ENCODE measurements at places on chromosomes 2 and 18. TPM values are rescaled to one million over a fixed set of nuclear protein-coding genes. Genes with fewer than 3 reads are reported as not detected.

DNA sequence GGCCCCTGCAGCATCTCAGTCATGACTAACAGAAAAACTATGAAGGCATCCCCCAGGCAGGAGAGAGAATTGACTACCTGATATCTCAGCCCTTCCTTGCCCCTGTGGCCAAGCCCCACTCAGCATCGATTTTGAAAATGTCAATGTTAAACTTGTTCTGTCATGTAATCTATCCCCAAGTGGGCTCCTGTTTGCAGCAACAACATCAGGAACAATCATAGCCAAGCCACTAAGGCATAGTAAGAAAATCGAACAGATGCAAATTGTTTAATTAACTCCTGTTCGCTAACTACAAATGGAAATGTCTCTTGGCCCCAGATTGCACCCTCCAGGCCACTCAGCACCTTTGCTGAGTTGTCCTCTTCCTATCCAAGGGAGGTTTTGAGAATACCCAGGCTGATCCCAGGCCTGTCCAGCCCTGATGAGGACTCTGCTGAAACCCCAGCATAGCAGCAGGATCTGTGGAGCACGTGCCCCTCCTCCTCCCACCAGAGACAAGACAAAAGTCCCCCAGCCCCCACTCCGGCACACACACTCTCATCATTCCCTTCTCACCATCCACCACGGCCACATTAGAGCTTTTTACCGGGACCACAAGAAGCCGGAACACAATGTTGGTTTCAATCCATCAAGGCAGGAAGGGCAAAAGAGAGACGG is 150.1 kb downstream of the TNS1 start:
- no peak for DNase-seq

GRCh38 chr2:206260188-206261012 is 14.1 kb upstream of the ZDBF2 start:
- DNase-seq: no peak

DNA sequence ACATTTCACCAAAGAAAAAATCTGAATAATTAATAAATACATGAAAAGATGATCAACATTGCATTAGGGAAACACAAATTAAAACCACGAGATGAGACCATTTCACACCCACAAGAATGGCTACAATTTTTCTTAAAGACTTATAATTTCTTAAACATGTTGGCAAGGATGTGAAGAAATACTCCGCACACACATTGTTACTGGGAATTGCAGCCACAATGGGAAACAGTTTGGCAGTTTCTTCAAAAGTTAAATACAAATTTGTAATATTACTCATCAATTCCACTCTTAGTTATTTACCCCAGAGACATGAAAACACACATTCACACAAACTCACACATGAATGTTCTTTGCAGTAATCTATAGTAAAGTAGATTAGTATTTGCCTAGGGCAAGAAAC is 363.3 kb upstream of the SMIM21 start:
- no peak for DNase-seq

- DNase-seq: no peak
Observed at GRCh38 chr2:165544897-165545296, 75.4 kb downstream of the CSRNP3 start.

Gene UNC80
- total RNA-seq: not detected

- DNase-seq: no peak
Observed at GRCh38 chr2:182548031-182548950, 121.5 kb upstream of the PDE1A start.

Gene IL1F10
- total RNA-seq: not detected

Gene CNDP1
- total RNA-seq: not detected

Gene TUBB8B
- not detected for total RNA-seq

- DNase-seq: no peak
Observed at GRCh38 chr2:134705861-134706586, 12.8 kb downstream of the TMEM163 start.

DNA sequence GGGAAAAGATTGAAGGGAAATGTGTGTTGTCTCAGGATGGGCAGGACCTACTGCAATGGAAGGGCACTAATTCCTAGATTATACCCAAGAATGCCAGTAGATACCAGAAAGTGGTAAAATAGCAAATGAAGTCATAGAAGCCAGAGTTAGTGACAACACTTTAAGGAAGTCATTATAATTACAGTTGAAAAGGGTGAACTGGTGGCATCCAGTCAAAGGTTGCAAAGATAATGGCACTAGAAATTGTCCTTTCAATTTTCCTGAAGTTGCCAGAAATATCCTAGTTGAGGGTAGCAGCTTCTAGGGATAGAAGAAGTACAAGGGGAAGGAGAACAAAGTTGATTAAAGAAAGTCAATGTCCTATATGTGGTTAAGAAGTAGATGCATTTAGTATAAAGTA is 68.8 kb upstream of the GLS start:
- DNase-seq: no peak

- DNase-seq: no peak
Observed at GRCh38 chr2:235744161-235744560, 250.3 kb downstream of the AGAP1 start.

DNA sequence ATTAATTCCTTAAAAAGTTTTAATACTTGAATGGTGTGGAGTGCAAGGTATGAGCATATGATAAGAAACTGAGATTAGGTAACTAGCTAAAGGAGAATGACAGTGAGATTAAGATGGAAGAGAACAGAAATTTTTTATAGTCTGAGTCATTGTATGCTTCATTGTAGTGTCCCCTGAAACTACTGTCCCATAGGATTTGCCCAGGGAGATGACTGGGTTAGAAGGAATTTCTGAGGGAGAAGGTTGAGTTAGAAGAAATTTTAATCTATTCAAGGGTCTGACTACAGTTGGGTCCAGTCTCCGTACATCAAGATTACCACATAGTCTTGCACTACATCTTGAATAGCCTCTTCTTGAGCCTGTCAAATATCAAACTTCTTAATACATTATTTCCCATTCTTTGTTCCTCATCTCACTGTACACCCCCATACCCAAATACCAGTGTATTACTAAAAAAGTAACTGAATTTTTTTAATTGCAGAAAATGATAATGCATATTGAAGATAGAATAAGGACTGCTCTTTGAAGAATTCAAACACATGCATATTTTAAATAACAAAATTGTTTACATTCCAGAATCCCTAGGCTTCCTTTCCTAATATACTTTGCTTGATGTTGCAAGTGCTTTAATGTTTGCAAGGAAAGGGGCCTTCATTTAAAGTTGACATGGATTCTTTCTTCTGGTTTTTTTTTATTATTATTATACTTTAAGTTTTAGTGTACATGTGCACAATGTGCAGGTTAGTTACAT is 314.3 kb upstream of the COL3A1 start:
- DNase-seq: no peak

DNA sequence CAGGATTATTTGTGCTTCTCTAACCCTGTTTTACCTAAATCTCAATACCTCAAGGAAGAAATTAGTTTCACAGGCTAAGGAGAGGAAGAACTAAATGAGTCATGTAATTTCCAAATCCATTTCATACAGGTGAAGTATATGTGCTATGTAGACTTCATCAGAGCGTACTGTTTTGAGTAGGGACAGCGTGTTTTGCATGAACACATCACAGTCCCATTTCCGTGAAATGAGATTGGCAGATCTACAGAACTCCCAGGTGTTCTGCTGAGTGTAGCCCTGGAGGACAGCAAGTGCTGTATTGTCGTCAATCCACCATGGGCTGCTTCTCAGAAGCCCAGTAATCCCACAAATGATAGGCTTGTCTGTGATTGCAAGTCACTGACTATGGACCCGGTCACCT is 97.7 kb downstream of the XRCC5 start:
- DNase-seq: peak; percentile 55

DNA sequence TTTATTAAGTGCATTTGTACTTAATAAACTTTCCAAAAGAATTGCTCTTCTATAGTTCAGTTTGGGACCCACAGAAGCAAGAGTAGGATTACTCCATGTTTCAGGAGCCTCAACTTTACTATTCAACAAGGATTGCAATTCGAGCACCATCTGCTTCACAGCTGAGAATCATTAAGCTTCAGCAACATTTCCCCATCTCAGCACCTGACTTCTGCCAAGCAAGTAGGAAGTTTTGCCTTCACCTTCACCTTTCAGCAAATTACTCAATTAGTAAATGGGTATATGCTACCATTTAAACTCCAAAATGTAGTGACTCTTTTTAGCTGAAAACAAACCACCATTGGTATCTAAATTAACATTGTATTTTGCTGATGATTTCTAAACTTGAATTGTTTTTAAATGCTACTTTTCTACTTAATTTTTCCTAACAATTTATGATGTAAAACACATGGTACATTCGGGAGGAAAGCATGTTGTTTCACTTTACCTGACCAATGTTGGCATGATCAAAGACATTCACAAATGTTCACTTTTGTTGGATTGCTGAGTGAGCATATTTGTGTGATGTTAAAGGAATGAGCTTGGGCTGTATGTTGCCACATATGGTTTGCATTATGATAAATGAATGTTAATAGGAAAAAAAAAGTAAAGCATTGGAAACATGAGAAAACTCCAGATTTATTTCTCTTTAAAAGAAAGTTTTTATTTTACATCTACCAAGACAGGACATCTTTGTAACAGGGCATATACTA is 159.2 kb downstream of the GULP1 start:
- no peak for DNase-seq

GRCh38 chr2:168703926-168704325 is 98.5 kb upstream of the NOSTRIN start:
- no peak for DNase-seq

GRCh38 chr18:2114289-2114688 is 457.0 kb downstream of the METTL4 start:
- no peak for DNase-seq

GRCh38 chr2:61328707-61329251 is 142.1 kb downstream of the USP34 start:
- no peak for DNase-seq

- DNase-seq: no peak
Observed at GRCh38 chr2:101847661-101848339, 144.0 kb upstream of the IL1R2 start.

DNA sequence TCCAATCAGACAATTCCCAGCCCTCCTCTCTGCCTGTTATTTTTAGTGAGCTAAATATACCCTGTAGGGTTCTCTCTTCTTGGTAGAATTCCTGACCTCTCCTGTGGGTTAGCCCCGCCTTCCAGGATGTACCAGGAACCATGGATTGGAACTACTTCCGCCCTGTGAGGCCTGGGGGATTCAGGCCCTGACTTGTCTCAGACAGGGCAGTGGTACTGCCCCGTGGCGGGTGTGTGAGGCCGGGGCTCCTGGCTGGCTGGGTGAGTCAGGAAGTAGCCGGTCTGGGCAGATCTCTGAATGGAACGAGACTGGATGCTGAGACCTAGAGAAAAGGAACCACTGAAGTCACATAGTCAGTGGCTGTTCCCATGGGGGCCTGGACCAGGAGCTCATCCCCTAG is 50.5 kb downstream of the DYSF start:
- DNase-seq: no peak

Gene HOXD1
- total RNA-seq: not detected

- no peak for DNase-seq
Observed at GRCh38 chr2:96655526-96655925, 13.0 kb downstream of the FER1L5 start.

DNA sequence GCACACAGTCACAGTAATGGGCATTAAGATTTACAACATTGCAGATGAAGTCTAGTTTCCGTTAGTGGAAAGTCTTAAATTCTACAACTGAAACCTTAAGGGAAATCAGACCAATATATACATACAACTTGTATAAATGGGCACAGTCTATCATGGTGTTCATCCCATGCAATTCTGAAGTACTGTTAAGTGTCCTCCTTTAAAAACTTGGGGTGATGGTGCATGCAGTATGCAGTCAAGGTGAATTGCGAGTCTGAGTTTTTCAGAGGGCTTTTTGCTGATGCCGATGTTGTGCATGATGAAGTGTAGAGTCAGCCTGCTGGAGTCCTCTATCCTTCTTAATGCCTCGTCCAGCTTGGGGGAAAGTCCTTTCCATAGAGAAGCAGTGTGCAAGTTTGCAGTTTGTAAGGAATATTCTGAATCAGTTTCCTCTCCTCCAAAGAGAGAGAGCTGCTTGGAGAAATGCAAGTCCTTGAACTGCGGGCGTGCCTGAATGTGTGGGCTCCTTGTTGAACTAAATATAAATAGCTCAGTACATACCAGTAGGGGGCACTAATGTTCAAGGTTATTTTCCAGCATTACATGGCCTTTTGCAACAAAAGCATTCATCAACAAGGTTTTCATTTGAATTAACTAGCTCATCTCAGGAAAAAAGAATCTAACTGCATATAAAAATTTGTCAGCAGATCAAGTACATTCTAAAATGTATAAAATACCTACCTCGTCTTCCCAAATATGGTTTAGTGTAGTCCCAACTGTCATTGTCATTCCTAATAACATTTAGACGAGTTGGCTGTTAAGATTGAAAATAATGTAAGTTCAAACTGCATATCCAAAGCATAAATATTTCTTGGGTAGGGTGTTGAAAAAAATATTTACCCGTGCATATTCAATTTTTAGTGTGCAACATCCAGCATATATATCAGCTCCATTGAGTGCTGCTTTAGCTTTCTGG is 21.3 kb downstream of the HNRNPLL start:
- peak; percentile 43 for DNase-seq

Gene ABCG5
- not detected for total RNA-seq

Gene SIX3
- not detected for total RNA-seq

Gene FMNL2
- 2.2 TPM for total RNA-seq

GRCh38 chr2:43144263-43144662 is 82.1 kb downstream of the ZFP36L2 start:
- no peak for DNase-seq

DNA sequence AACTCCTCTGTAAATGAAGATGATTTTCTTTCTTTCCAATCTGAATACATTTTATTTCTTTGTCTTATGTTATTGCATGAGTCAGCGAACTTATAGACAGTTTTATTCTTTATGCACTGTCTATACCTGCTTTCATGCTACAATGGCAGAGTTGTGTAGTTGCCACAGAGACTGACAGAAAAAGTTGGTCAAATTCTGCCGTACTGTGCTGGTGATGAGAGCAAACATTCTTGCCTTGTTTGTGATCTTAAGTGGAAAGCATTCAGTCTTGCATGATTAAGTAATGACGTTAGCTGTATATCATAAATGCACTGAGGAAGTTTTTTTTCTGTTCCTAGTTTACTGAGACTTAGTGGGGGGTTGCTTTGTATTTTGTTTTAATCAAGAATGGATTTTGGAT is 32.9 kb downstream of the ZC3H15 start:
- DNase-seq: no peak

Gene NGEF
- total RNA-seq: 4.2 TPM

Gene ABCB11
- not detected for total RNA-seq

- DNase-seq: no peak
Observed at GRCh38 chr2:117691595-117691994, 122.9 kb upstream of the DDX18 start.

- no peak for DNase-seq
Observed at GRCh38 chr2:25596516-25597244, 76.7 kb downstream of the DTNB start.

GRCh38 chr2:2916621-2917020 is 461.0 kb downstream of the EIPR1 start:
- DNase-seq: no peak
